Activated CD4-positive, alpha-beta T cell treated with anti-CD3 and anti-CD28 coated beads, Interleukin-2, amount 10 ng/mL, durations not matched to agents 7 days and 5 days (primary cell): ENCODE measurements at places on chromosomes 4 and X.
A peak's percentile ranks its signal among the peaks of the same experiment; 100 is the strongest.

DNA sequence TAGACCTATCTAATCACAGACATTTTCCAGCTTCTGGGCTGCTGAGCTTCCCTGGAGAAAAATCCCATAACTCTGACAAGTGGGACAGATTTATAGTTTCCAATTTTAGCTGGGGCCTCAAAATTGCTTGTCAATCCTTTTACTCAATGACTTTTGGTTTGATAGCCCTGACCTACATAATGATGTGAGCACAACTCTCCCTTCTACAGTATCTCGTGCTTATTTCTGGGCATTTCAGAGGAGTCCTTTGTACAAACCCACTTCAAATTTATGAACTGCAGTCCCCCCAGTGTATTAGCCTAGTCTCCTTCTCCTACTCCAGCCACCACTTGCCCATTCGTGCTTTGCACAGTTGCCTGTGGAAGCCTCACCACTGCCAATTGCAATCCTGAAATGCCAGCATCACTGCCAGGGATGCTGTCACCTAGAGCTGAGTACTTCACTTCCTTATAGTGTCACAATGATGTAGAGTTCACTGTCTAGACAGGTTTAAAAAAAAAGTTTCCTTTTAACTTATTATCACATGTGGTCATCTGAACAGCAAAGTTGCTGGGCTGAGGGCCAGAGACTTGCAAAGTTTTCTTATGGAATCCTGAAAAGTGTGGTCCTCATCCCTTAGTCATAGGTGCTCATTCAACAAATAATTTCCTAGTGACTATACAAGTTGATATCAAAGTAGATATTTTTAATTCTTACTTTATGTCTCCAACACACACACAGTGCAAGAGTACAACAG is 21.2 kb downstream of the TRAM1L1 start:
- DNase-seq = no peak

GRCh38 chrX:155148724-155149537 is 67.3 kb upstream of the VBP1 start:
- peak; percentile 58 for DNase-seq

- DNase-seq = no peak
These were observed 56.9 kb upstream of the PRPS1 start for GRCh38 chrX:107571296-107571998.

GRCh38 chrX:87616371-87616770 is 98.8 kb downstream of the KLHL4 start:
- DNase-seq = no peak

GRCh38 chr4:174627473-174627872 is 105.2 kb upstream of the HPGD start:
- DNase-seq = no peak

DNA sequence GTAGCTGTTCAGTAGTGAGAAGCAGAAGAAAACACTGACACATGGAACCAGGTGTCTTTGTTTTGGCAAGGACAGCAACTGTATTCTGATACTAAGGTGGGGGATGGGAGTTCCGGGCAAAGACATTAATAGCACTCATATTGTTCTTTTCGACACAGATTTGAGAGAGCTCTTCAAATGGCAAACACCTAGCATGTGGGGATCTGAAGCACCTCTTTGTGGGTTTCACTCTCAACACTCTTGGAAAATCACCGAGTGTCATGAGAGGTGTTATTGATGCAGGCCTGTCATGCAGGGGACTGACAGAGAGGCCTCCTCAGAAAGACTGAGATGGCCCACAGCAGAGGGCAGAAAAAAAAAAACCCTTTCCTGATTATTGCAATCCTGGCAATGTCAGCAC is 228.4 kb upstream of the VCX start:
- DNase-seq = no peak

DNA sequence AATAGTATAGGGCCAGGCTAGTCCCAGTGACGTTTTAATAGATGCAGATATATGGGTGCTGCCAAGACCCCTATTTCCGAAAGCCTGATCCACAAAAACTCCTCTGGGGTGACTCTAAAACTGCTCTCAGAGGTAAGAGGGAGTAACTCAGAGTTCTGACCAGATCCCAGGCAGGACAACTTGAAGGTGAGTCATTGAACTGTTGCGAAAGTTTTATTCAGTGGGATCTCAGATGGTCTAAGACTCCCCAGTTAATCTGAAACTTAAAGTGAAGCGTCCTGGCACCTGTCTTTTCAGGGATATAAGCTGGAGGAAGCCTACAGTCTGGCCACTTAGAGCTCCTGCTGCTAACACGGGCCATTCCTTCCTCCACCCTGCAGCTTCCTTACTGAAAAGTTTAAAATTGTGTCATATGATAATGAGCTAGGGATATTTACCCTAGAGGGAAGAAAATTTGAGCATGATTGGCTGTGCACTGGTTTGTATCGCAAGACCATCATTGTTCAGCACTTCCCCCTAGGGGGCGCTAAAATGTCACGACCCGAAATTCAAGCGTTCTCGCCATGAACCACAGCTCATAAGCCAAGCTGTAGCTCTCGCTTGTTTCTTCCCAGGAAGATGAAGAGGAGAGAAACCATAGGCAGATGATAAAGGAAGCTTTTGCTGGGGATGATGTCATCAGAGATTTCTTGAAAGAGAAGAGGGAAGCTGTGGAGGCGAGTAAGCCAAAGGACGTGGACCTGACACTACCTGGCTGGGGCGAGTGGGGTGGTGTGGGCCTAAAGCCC is 19.5 kb downstream of the UTP14A start:
- peak; percentile 79 for DNase-seq

- DNase-seq = no peak
These were observed 229.7 kb downstream of the EVC2 start for GRCh38 chr4:5478697-5479096.

GRCh38 chrX:47644557-47645091 is 5.7 kb downstream of the ELK1 start:
- DNase-seq = no peak

DNA sequence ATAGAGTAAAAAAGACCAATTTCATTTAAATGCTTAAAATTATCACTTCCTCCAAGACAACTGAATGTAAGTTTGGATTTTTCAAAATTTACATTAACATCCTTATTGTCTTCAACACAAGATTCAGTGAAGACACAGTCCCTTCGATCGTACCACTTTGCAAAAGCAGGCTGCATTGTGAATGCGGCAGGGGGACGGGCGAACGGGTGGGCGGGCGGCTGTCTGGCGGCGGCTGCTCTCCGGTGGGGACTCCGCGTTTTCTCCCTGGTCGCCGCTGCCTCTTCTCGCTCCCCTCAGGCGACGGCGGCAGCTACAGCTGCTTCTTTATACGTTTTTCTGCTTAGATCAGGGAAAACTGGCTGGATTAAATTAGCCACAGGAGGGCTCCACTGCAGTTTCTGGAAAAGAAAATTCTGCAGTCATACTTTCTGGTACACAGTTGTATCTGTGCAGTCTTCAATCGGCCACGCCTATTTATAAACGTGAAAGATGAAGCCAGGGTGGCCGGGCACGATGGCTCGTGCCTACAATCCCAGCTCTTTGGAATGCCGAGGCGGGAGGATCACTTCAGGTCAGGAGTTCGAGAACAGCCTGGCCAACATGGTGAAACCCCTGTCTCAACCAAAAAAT is 33.9 kb upstream of the HPF1 start:
- DNase-seq = peak; percentile 7

GRCh38 chr4:40305328-40306170 is 29.6 kb upstream of the CHRNA9 start:
- DNase-seq = peak; percentile 35

DNA sequence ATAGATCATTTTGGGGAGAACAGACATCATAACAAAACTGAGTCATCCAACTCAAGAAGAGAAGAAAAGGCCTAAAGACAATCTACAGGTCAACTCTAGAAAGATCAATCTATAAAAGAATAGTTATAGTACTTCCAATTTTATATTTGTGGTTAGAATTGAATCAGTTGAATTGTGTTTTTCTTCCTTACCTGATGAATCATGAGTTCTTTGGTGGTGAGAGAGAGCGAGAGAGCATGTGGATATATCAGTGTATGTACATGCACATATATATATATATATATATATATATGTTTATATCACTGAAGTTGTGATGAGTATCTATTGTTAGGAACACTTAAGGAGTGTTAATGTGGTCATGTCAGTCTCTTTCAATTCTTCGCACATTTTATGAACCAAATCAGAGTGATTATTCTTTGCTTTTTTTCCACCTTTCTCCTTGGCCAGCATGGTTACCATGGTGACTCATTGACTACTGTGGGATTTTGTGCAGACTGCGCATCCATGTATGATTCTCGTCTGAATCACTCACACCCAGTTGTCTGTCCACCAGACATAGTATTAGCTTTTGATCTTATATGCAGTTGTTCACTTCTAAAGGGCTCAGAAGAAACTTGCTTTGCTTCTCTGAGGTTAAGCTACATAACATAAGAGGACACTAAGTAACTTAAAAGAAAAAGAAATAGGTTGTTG is 90.4 kb upstream of the RAB40AL start:
- no peak for DNase-seq

- no peak for DNase-seq
These were observed 35.8 kb downstream of the GPM6A start for GRCh38 chr4:175776217-175776616.

DNA sequence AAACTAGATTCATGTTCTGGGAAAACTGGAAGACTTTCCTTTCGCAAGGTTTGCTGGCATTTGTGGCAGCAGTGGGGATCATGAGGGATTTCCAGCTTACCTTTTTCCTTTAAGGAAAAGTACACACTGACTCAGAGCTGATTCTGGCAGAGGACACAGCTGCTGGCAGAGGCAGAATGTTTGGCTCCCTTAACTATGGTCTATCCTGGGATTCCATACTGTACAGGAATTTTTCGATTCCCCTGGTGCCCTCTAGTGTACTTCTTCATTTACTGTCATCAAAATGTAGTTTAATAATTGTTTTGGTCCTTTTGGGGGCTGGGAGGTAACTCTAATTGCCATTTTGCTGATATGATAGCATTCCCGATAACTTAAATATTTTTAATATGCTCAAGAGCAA is 152.7 kb downstream of the GABRG1 start:
- no peak for DNase-seq

DNA sequence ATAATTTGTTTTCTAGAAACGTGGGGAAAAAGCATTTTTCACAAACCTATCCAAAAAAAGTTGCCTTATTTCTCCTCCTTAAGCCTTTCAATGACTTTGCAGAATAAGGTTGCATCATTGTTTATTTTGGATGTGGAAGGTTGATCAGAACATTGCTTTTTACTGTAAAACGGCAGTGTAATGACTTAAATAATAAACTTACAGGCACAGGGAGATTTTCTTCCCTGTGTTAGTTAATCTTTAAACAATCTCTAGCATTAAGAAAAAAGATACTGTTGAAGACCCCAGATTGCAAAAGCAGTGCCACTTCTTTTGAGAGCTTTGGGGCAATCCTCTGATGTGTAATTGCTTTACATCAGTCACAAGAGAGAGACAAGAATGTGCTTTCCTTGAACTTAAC is 153.4 kb downstream of the ARX start:
- no peak for DNase-seq

GRCh38 chrX:86023811-86024210 is 23.5 kb downstream of the CHM start:
- DNase-seq = no peak

- DNase-seq = no peak
These were observed 54.6 kb upstream of the TENM3 start for GRCh38 chr4:182188622-182189021.

DNA sequence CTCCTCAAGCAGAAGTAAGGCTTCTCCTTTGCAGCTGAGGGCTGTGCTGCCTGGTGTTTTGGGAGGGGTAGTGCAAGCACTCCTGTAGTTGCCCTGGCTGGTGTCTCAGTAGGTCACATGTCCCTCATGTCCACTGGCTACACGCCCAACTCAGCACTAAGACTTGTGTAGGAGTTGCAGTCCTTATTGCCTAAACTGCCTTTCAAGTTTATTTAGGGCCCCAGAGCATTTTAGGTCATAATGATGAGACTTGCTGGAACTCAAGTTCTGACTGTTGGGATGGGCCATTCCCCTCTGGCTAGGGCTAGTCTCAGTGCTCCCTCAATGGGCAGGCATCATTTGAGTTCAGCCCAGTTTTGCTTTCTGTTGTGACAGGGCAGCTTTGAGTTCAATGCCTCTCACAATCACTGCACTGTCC is 44.1 kb downstream of the PPM1K start:
- DNase-seq = no peak

- DNase-seq = no peak
These were observed 162.7 kb upstream of the KLF8 start for GRCh38 chrX:56069299-56069931.

DNA sequence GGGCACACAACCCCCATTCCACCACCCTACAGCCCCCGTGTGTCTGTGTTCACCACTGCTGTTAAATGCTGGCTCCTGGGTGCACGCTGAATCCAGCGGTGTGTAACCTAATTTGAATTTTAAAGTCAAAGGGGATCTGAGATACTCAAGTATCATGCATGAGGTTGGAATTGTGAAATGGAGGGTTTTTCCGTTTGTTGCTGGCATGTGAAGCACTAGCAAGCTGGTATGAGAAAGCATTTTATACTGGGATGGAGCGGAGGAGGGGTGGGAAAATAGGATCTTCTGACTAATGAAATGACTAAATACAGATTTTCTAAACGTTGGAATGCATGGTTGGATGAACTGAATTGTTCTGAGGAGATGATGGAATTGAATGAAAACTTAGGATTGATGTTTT is 36.9 kb upstream of the FAT1 start:
- DNase-seq = no peak

DNA sequence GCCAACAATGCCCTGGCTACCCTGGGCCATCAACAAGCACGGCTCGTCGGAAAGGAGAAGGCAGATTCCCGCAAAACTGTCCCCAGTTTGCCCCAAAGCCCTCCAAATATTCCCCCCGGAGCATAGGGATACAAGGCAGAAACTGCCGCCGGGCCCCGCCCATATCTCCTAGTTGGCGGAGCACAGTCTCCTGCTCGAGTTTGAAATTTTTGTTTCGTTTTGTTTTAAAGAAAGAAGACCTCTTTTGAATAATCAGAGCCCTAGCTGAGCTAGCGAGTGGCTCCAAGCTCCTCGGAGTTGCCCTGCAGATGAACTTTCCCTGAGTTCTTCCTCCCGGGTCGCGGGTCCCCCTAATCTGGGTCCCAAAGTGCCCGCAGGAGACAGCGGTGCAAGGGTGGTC is 138.1 kb upstream of the ZIC3 start:
- no peak for DNase-seq

DNA sequence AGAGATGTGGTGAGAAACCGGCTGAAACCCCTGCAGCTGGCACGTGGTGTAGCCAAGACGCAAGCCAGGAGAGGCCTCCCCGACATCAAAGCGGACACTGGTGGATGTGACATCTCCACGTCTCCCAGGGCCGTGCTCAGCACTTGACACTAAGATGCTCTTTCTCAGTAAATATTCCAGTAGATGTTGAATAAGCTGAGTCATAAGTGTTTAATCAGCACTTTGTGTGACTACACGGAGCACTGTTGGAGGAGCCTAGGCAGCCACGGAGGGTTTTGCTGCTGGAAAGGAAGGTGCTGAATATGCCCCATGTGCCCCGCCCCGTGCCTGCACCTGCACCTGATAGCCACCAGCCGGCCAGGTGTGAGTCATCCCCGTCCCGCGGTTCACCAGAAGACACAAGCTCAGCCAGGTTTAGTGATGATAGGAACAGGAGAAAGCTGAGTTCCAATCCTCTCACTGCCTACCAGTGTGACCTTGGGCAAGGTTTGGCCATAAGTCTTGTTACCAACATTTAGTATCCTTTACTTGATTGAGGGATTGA is 29.0 kb upstream of the C4orf50 start:
- DNase-seq = no peak

- no peak for DNase-seq
These were observed 142.3 kb downstream of the PCDH18 start for GRCh38 chr4:137389911-137390520.

- DNase-seq = no peak
These were observed 2.1 kb downstream of the SEL1L3 start for GRCh38 chr4:25860586-25861279.
